ENCODE measurements at places on chromosomes 6 and 20.

- H3K27me3 ChIP-seq, result peaks cover 6% of the 10 kb centered on the region
- H3K4me1 ChIP-seq, result no peaks in the 10 kb centered on the region
- H3K27ac ChIP-seq, result no peak overlapping the region
- no peaks in the 10 kb centered on the region for H3K36me3 ChIP-seq
- DNase-seq, result no peak
- H3K4me3 ChIP-seq, result no peak overlapping the region
Measured at GRCh38 chr6:87287251-87287650, 35.1 kb upstream of the SMIM8 start.

- H3K27me3 ChIP-seq, result peaks cover 48% of the 10 kb centered on the region
- no peak overlapping the region for H3K27ac ChIP-seq
- DNase-seq, result no peak
- H3K4me1 ChIP-seq, result peaks cover 7% of the 10 kb centered on the region
- H3K4me3 ChIP-seq, result no peak overlapping the region
Measured at GRCh38 chr6:166636934-166637333, 9.9 kb upstream of the RPS6KA2 start.

DNA sequence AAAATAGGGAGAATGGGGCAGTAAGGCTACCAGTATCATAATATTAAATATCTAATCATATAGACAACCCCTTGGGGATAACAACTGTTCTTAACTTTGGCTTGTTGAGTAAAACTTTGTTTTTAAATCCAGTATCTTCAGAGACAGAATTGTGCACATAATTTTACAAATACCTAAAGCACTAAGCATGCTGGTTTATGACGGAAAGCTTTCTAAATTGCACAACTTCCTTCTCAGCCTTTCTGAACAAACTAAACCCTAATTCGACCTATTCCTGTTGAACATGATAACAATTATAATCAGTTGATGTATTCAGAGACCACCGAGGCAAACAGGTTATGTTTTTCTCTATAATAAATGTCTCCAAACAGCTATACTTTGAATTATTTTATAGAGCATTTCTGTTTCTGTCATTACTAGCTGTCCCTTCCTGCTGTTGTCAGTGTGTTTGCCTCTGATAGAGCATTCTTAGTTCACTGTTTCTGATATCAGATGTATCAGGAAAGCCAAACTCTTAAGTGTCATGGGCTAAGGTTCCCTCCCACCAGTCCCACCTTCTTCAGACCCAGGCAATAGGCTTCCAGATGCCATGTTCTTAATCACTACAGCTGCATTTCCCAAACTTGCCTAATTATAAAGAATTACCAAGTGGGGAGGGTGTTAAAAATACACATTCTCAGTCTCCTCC lies 8.7 kb downstream of the ZHX3 start:
- H3K27me3 ChIP-seq, result no peaks in the 10 kb centered on the region
- H3K4me3 ChIP-seq, result no peak overlapping the region
- H3K4me1 ChIP-seq, result peaks cover 7% of the 10 kb centered on the region
- H3K36me3 ChIP-seq, result no peaks in the 10 kb centered on the region
- DNase-seq, result no peak
- no peak overlapping the region for H3K27ac ChIP-seq

GRCh38 chr20:41167118-41167470 lies 29.8 kb downstream of the PLCG1 start:
- peak overlapping the region; percentile 89 for H3K27ac ChIP-seq
- no peak overlapping the region for H3K4me3 ChIP-seq
- H3K36me3 ChIP-seq, result peaks cover 99% of the 10 kb centered on the region
- peaks cover 41% of the 10 kb centered on the region for H3K4me1 ChIP-seq
- no peak for DNase-seq

DNA sequence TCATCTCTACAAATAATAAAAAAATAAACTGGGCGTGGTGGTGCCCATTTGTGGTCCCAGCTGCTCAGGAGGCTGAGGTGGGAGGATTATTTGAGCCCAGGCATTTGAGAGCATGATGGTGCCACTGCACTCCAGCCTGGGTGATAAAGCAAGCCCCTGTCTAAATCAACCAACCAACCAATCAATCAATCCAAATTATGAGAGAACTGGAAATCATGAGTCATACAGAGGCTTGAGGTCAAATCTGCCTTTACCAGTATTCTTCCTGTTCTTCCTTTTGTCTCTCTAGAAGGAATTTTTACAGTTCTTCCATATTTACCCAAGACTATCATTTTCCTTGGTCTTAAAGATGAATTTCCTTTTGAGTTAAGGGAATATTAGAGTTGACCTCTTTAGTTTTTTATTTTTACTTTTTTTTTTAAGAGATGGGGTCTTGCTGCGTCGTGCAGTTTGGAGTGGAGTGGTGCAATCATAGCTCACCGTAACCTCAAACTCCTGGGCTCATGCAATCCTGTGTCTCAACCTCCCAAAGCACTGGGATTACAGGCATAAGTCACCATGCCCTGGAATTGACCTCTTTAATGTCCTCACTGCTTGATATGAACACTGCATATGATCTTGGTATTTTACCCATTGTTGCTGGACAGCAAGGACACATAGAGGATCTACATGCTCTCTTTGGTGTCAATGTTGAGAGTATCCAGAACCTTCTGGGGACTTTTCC lies 44.1 kb upstream of the TXNDC5 start:
- no peak overlapping the region for H3K27ac ChIP-seq
- H3K36me3 ChIP-seq, result no peaks in the 10 kb centered on the region
- H3K4me1 ChIP-seq, result no peaks in the 10 kb centered on the region
- H3K4me3 ChIP-seq, result no peak overlapping the region
- peaks cover 14% of the 10 kb centered on the region for H3K27me3 ChIP-seq
- DNase-seq, result no peak

- peaks cover 18% of the 10 kb centered on the region for H3K4me1 ChIP-seq
- H3K27me3 ChIP-seq, result no peaks in the 10 kb centered on the region
- DNase-seq, result no peak
- H3K4me3 ChIP-seq, result peak overlapping the region; percentile 21
Measured at GRCh38 chr6:107330168-107330567, 129.2 kb downstream of the PDSS2 start.

DNA sequence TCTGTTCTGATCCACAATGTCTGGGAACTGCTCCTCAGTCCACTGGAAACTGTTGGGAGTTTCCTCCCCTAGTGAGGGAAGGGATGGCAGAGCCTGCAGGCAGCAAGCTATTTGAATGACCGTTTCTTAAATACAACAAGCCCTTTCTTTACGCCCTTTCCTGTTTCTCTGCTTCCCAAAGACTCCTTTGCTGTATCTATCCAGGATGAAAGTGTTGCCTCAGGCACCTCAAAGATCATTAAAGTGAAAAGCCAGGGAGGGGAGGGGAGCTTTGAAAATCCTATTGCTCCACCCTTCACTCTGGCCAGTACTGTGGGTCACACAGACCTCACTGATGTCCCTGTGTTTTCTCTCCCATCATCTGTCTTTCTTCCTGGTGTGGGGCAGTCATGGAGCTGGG lies 213.1 kb downstream of the RNF144B start:
- no peaks in the 10 kb centered on the region for H3K36me3 ChIP-seq
- no peak for DNase-seq
- H3K27ac ChIP-seq, result no peak overlapping the region
- H3K4me3 ChIP-seq, result no peak overlapping the region

- H3K36me3 ChIP-seq, result no peaks in the 10 kb centered on the region
- no peak for DNase-seq
- no peak overlapping the region for H3K4me3 ChIP-seq
- no peak overlapping the region for H3K27ac ChIP-seq
- H3K4me1 ChIP-seq, result peaks cover 14% of the 10 kb centered on the region
Measured at GRCh38 chr20:40958598-40958997, 70.0 kb upstream of the TOP1 start.

DNA sequence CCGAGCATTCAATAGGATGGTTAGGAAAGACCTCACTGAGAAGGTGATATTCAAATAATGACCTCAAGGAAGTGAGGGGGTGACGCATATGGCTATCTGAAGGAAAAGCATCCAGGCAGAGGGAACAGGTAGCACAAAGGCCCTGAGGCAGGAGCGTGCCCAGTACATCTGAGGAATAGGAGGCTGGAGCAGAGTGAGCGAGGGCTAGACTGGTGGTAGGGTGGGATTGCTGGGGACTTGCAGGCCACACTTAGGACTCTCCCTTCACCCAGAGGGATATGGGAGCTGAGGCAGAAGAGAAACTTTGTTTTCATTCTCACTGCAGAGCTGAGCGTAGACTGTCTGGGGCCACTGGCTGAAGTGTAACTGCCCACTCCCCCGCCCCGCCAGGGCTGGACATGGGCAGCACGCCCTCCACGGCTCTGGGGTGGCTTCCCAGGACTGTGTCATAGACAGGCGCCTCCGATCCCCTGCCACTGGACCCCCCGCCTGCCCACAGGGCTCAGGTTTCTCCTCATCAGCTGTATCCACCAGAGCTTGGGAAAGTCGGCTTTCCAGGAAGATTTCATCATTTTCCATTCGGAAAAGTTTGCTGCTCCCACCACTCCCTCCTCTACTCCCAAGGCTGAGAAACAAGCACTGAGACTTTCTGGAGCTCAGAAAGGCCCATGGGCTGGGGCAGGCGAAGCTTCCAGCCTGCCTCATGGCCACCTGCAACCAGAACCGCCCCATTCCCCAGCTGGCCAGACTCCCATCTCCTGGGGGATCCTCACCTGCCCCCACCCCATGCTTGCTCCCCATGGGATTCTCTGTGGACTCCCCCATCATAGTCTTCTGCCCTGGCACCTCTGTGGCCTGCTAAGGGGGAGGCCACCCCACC lies 142.6 kb downstream of the MRPL14 start:
- H3K27ac ChIP-seq, result no peak overlapping the region
- no peak for DNase-seq
- H3K4me1 ChIP-seq, result no peaks in the 10 kb centered on the region

DNA sequence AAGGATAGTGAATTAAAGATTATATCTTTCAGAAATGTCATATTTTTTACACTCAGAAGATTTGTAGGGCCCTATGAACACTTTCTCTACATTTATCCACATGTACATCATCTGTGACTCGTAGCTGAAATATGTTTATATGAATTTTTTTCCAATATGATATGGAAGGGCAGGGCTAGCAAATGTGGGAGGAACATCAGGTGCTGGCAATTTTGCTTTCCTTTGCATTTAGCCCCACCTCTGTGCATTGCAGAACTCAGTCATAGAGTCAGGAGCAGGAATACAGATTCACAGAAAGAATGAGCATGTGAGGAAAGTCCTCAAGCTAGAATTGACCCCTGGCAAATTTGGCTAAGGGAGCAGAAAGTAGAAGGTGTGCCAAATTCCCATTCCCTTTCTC lies 129.9 kb downstream of the CRYBG1 start:
- no peaks in the 10 kb centered on the region for H3K27me3 ChIP-seq
- no peak overlapping the region for H3K4me3 ChIP-seq
- H3K4me1 ChIP-seq, result peaks cover 15% of the 10 kb centered on the region

GRCh38 chr6:120122401-120122800 lies 772.8 kb upstream of the MAN1A1 start:
- no peak overlapping the region for H3K4me3 ChIP-seq
- H3K36me3 ChIP-seq, result no peaks in the 10 kb centered on the region
- H3K4me1 ChIP-seq, result no peaks in the 10 kb centered on the region
- no peaks in the 10 kb centered on the region for H3K27me3 ChIP-seq
- no peak overlapping the region for H3K27ac ChIP-seq
- no peak for DNase-seq

DNA sequence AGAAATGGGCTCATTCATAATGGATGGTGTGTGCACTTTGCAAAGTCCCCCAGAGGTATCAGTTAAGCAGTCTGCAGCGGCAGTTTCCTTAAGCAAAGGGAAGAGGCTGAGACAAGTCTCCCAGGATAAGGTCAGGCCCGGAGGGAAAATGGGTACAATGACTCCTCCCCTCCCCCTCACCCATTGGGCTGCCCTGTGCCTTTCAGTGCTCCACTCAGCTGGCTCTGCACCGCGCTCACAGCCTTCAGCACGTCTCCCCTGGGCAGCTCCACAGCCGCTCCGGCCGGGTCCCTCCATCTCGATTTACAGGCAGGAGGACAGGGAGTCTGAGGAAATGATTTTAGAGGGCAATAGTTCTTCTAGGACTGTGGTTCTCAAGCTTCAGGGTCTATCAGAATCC lies 264.8 kb downstream of the LRFN2 start:
- DNase-seq, result no peak
- H3K27me3 ChIP-seq, result peaks cover 21% of the 10 kb centered on the region

GRCh38 chr6:166485651-166486535 lies 100.6 kb downstream of the RAMACL start:
- no peak overlapping the region for H3K4me3 ChIP-seq
- H3K27ac ChIP-seq, result no peak overlapping the region

DNA sequence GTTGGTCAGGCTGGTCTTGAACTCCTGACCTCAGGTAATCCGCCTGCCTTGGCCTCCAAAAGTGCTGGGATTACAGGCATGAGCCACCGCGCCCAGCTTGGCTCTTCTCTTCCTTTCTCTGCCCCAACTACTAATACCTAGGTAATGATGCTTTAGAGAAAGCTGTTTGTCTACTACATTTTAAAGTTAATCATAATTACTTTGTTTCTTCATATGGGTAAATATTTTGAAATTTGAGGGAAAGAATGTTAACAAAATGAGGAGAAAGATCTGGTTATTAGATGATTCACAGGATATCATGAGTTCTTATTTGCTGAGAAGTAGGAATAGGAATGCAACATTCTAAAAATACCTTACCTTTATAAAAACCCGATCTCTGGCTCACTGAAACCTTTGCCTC lies 18.4 kb upstream of the PTPRK start:
- DNase-seq, result no peak
- no peak overlapping the region for H3K27ac ChIP-seq
- no peaks in the 10 kb centered on the region for H3K36me3 ChIP-seq
- H3K4me1 ChIP-seq, result no peaks in the 10 kb centered on the region

- no peak for DNase-seq
- no peak overlapping the region for H3K4me3 ChIP-seq
- H3K36me3 ChIP-seq, result peaks cover 6% of the 10 kb centered on the region
- peaks cover 76% of the 10 kb centered on the region for H3K4me1 ChIP-seq
Measured at GRCh38 chr6:156955494-156956183, 178.5 kb downstream of the ARID1B start.

- DNase-seq, result no peak
- H3K4me3 ChIP-seq, result no peak overlapping the region
- H3K27ac ChIP-seq, result no peak overlapping the region
- no peaks in the 10 kb centered on the region for H3K27me3 ChIP-seq
- H3K36me3 ChIP-seq, result no peaks in the 10 kb centered on the region
Measured at GRCh38 chr6:148873868-148874267, 127.0 kb downstream of the UST start.

- H3K36me3 ChIP-seq, result peaks cover 12% of the 10 kb centered on the region
- H3K27ac ChIP-seq, result no peak overlapping the region
- DNase-seq, result peak; percentile 33
- H3K4me1 ChIP-seq, result peaks cover 2% of the 10 kb centered on the region
- no peak overlapping the region for H3K4me3 ChIP-seq
- H3K27me3 ChIP-seq, result no peaks in the 10 kb centered on the region
Measured at GRCh38 chr6:109595998-109596397, 95.0 kb downstream of the AK9 start.

GRCh38 chr6:45577836-45578504 lies 200.2 kb upstream of the SUPT3H start:
- H3K36me3 ChIP-seq, result no peaks in the 10 kb centered on the region
- DNase-seq, result no peak
- no peaks in the 10 kb centered on the region for H3K27me3 ChIP-seq
- H3K4me1 ChIP-seq, result peaks cover 12% of the 10 kb centered on the region
- no peak overlapping the region for H3K27ac ChIP-seq
- no peak overlapping the region for H3K4me3 ChIP-seq
